Sciatic nerve (tissue), 2 donors: ENCODE measurements at places on chromosomes 4 and X.

DNA sequence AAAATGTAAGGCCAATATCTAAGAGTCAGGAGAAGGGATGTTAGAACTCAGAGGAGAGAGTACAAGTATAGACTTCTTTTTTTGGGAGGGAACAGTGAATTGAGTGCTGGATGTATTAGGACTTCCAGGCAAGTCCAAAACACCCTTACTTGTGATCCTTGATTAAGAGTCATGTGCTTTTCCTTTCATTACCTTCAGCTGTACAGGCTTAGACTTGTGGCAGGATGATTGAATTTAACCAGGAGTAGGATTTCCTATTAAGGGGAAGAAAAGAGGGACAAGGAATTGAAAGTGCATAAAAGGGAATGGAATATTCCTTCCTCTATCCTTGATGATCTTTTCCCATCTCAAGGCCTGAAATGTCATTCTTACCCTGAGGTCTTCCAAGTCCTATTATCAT is 606.7 kb downstream of the STIM2 start:
- DNase-seq = no peak

DNA sequence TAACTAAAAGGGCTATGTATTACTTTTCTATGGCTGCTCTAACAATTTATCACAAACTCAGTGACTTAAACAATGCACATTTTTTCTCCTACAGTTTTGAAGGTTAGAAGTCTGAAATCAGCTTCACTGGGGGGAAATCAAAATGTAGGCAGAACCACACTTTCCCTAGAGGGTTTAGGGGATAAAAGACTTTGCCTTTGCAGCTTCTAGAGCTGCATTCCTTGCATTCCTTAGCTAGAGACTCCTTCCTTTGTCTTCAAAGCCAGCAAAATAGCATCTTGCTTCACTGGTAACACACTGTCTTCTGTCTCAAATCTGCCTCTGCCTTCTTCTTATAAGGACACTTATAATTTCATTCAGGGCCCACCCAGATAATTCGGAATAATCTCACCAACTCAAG is 152.4 kb upstream of the SPIN4 start:
- DNase-seq = no peak

DNA sequence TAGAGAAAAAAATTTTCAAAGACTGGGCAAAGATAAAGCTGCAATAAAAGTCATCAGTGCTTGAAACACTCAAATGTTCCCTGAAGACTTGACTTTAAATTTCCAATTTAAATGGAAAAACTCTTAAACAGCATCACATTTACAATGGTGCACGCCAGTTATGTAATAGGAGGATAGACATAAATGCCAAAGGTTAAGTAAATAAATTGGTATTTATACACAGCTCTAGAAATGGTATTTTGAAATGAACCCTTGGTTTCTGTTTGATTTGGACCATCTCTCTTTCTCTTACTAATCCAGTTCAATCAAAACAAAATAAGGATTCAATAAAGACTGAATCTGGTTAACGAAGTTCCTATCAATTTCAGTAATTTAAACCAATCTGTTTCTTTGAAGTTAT is 272.6 kb downstream of the GPM6A start:
- DNase-seq = no peak

DNA sequence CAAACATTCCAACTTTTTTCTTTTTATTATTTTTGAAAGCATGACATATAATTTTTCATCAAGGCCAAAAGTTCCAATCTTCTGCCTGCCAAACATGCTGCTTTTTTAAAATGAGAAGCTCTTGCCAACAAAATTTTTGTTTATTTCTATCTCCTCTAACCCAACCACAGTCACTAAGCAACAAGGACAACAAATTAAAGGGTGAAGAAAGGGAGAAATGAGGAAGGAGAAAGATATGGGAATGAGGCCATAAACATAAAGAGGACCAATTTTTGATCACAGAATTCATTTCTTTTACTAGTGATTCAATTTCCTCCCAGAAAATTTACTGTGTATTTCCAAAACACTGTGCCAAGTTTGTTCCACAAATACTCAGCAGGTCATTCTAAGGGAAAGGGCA is 537.0 kb upstream of the DIAPH2 start:
- no peak for DNase-seq

DNA sequence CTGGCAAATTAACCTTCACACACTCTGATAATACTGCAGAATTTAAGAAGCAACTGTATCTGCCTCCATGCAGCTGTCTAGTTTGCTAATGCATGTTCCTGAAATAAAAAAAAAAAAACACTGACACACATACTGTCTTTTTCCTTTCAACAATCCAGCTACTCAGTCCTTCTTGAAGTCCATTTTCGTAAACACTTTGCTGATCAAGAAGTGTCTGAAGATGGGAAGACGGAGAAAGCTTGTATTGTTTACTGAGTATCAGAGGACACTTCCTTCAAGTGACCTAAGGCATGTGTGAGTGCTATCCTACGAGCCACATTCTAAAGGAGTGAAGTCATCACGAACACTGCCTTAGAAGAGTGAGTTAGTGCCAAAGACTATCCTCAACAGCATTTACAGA is 82.6 kb downstream of the LUZP4 start:
- no peak for DNase-seq
